ENCODE measurements at places on chromosomes 3 and 15.

GRCh38 chr3:19149368-19149767, 1.1 kb downstream of the KCNH8 start:
- DNase-seq, result peak; percentile 40

GRCh38 chr3:30221619-30222018, 384.8 kb upstream of the TGFBR2 start:
- no peak for DNase-seq

GRCh38 chr3:8416965-8417364, 84.7 kb upstream of the LMCD1 start:
- no peak for DNase-seq

DNA sequence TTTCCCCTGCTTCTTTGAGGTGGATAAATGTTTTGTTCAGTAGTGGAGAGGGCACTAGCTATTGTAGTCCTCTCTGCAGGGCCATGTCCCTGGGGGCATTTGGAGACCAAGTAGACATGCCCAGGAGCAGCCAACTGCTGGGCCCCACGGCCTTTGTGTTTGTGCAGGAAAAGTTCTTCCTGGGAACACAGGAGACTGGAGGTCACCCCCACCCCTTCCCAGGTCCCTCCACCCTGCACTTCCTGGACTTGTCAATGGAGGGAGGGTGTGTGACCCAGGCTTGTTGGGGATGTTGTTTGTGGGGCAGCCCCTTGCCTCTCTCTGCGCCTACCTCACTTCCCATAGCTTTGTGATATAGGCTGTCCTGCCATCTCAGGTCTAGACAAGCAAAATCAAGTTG, 317.0 kb upstream of the LRRFIP2 start:
- no peak for DNase-seq

DNA sequence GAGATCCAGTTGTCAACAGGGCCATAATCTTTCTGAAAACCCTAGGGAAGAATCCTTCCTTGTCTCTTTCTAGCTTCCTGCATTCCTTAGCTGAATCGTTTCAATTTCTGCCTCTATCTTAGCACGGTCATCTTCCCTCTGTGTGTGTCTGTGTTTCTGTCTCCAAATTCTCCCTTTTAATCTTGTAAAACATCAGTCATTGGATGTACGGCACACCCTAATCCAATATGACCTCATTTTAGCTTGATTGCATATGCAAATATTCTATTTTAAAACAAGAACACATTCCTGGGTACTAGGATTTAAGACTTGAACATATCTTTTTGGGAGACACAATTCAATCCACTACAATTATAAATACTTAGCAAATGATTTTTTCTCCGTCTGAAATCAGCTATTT, 600.3 kb downstream of the GBE1 start:
- DNase-seq, result no peak

GRCh38 chr3:190192087-190192486, 71.4 kb upstream of the P3H2 start:
- DNase-seq, result no peak

- peak; percentile 9 for DNase-seq
Measured at GRCh38 chr15:66860844-66861243, 158.8 kb downstream of the SMAD6 start.

- DNase-seq, result peak; percentile 32
Measured at GRCh38 chr3:71784201-71784913, 591 bp downstream of the PROK2 start.

DNA sequence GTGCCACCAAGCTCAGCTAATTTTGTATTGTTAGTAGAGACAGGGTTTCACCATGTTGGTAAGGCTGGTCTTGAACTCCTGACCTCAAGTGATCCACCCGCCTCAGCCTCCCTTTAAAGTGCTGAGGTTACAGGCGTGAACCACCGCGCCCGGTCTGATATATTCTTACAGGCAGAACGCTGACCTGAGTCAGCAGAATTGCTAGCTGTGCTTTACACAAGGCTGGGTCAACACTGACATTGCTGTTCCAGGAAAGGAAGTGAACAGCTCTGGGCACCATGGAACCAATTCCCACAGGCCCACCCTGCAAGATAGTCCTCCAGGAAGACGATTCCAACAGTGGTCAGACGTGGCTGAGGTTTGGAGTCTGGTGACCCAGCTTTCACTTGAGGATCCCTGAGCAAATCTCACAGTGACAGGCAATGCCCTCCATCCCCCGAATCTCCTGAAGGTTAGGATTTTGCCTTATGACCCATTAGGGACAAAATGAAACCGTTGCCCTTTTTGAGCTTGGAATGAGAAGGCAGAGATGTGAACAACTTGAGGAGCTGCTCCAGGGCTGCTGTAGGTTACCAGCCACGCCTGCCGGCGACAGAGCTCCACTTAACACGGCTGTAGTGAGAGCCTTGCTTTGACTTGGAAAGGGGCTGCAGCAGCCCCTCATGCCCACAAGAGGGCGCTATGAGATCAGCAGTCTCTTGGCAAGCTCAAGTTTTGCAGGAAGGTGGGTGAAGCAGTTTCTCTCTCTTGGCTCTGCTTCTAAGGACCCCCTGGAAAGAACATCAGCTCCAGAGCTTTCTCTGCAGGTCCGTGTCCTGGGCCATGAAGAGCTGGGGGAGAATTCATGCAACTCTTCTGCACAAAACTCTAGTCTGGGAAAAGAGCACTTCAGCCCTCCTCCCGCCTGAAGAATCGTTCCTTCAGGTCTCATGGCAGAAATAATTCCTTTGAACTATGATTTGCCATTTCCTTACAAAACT, 74.1 kb downstream of the SENP2 start:
- DNase-seq, result peak; percentile 82

- no peak for DNase-seq
Measured at GRCh38 chr15:98143116-98143515, 182.6 kb downstream of the ARRDC4 start.

DNA sequence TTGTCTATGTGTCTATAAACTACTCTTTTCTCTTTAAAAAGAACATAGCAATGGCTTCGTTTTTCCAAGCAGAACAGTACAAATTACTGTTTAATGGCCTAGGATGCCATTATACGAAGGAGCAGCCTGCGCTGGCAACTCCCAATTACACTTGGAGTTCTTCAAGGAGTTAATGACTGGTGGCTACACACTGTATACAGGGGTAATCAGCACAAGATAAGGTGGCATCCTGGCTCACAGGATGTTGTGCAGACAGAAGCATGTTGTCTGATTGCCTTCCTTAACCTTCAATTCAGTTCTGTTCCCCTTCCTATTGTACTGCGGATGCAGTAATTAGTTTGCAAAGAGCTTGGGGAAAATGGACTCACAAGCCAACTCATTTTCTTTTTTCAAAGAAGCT, 250.7 kb upstream of the ROBO2 start:
- DNase-seq, result no peak

DNA sequence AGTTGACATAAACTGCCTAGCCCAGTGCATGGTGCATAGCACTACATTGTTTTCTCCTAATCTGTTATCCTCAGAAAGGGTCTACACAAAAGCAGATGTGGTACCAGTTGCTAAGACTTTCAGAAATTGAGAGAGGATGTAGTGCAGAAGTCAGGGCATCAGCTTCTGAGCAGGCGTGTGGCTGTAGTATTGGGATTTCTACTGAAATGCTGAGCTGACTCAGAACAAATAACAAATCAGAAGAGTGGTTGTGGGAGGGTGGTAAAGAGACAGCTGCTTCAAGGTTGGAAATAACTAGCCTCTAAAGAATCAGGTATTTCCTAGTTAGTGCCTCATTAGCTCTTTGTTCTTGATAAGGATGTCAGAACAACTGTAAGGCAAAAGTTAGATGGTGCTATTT, 161.3 kb downstream of the AKAP13 start:
- DNase-seq, result no peak

DNA sequence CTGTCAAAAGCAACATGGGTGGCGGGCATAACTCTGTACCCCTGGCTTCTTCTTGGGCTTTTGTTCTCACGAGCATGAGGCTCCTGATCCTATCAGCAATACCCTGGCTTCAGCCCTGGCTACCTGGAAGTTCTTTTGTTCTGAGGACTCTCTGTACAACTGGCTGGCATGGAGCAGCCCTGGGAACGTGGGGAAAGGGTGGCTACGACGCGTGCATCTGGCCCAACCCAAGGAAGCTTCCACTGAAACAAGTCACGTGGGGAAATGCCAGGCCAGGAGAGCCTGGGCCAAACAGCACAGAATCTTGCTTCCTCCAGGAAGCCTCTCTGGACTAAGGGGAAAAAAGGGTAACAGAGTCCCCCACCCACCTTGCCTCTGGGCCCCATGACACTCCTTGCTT, 22.7 kb upstream of the ATP2B2 start:
- DNase-seq, result peak; percentile 1

- DNase-seq, result no peak
Measured at GRCh38 chr3:66472313-66473134, 28.3 kb downstream of the LRIG1 start.

DNA sequence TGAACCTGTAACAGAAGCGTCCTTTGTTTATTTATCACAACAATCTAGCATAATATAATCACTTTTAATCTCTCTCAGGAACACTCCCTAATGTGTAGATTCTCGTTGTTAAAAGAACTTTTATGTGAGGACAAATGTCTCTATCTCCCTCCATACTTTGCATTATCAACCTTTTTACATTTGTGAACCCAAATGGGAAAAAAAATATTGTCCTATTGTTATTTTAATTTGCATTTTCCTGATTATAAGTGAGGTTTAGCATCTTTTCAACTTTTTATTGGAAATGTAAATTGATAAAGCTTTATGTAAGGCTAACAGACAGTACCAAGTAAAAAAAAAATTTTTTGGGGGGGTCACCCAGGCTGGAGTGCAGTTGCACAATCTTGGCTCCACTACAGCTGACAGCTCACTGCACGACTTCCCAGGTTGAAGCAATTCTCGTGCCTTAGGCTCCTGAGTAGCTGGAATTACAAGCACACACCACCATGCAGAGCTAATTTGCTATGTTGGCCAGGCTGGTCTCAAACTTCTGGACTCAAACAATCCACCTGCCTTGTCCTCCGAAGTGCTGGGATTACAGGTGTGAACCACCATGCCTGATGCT, 33.0 kb upstream of the DENND4A start:
- DNase-seq, result no peak

GRCh38 chr3:44974416-44974815, 1.6 kb downstream of the ZDHHC3 start:
- DNase-seq, result no peak

DNA sequence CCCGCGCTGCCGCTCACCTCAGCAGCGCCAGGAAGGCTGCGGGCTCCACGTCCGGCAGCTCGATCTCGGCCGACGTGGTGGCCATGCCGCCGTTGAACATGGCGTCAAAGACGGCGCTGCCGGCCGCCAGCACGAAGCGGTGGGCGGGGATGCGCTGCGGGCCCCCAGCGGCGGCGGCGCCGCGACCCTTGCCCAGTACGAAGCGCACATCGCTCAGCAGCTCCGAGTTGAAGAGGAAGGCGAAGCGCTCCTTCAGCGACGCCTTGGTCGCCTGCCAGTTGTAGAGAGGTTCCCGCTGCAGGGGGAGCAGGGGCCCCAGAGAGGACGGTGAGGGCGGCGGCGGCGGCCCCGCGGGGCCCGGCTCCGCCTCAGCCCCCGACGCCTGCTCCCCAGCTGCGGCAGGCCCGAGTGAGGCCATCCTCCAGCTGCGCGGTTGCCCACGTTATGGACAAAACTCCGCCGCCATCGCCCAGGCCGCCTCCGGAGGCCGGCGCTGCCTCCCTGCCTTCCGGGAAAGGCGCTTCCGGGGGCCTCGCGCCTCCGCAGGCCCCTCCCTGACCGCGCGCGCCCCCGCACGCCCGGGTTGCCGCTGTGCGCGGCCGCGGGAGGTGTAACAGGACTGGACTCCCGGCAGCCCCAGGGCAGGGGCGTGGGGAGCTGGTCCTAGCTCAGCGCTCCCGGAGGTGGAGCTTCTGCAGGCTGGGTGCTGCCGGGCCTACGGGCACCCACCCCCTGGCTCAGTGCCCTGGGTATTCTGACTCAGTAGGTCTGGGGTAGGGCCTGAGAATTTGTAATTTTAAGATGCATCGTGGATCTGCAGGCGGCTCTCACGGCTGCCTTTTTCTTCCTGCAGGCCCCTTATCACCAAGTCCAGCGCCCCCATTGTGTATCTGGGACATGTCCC, at the start of gene BTBD1:
BTBD1 (minus strand) TSS at position 519 of the 904 bp plus-strand sequence; CDS start at position 418, 101 bp downstream.
- peak; percentile 95 for DNase-seq

DNA sequence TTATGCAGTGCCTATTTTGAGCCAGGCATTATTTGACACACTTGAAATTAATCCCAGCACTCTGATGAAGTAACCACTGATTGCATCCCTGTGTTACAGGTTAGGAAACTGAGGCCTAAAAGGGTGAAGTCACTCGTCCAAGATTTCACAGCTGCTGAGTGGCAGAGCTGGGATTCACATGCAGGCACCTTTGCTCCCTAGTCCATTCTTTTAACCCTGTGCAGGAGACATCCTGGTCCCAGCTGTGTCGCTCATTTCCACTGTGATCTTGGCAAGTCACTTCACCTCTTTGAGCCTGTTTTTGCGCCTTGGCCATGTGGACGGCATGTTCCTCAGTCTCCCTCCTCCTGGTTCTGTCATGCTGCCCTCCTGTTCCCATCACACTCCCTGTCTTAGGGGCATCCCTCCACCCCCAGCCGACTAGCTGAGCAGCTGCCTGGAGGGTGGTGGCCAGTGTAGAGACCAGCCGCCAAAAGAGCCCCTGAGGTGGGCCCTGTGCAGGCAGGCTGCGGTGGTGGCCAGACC, 70.6 kb downstream of the SMAD6 start:
- DNase-seq, result no peak

- DNase-seq, result no peak
Measured at GRCh38 chr3:114310695-114311094, 16.9 kb downstream of the TIGIT start.

DNA sequence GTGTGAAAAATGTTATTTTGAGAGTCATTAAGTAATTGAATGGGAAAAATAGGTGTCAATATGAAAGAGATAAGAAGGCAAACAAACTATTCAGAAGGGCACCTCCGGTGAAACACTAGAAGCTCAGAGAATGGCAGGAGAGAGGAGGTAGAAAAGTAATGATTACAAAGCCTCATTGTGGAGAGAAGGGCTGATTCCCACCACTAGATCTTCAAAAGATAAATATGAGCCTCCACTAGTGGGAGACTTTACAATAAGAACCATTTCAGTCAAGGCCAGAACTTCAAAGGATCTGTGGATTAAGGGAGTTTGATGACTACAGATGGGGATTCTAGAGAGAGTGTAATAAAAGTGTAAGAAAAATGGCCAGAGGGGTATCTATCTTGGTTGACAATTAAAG, 535.6 kb downstream of the NLGN1 start:
- no peak for DNase-seq

DNA sequence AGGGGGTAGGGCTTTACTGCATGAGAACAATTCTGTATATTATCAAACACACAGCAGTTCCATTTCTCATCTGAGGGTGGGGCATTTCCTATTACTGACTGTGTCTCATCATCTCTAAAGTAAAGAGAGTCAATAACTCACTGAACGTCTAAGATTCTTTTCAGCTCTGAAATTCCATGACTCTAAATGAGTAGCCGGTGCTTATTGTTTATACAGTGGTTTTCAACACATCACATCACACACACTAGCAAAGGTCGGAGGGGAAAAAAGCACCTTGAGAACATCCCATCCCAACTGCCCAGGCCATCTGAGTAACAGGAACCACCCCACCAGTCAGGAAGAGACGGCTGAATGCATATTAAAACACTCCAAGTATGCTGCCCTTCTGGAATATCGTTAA, 196.0 kb downstream of the SUCLG2 start:
- DNase-seq, result no peak

- DNase-seq, result peak; percentile 72
Measured at GRCh38 chr15:32659340-32660155, 18.0 kb downstream of the SCG5 start.

GRCh38 chr15:62241135-62241770, 76.2 kb upstream of the C2CD4B start:
- DNase-seq, result no peak
